ENCODE measurements at places on chromosomes 13 and 19.

DNA sequence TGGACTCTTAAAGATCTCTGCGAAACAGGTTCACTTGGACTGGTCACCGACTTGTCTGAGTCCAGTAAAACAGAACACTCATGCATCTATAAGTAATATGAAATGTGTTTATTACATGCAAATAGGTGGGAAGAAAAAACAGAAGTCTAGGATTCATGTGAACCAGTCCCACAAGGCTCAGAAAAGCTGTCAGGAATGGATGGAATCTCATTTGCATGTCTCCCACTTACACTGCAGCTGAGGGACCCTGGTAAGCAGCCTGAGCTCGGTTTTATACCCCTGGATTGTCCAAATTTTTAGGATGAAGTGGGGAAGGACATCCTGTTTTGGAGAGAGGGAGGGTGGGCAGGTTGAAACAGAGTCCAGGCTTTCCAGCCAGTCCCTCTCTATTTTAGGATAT lies 1545.1 kb upstream of the PCDH20 start:
- no peak for DNase-seq

DNA sequence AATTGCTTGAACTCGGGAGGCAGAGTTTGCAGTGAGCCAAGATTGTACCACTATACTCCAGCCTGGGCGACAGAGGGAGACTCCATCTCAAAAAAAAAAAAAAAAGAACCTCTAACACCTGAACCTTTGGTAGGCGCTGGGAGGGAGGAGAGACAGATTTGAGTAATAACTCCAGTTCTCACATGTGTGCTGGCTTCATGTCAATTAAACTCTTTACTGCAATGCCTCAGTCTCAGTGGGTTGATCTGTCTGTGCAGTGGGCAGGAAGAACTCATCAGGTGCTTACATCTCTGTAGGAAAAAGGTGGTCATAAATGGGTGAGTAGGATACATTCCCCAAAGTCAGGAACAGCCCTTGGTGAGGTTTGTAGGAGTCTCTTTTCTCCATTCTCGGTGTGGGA lies 85.1 kb upstream of the ABCC4 start:
- no peak for DNase-seq

DNA sequence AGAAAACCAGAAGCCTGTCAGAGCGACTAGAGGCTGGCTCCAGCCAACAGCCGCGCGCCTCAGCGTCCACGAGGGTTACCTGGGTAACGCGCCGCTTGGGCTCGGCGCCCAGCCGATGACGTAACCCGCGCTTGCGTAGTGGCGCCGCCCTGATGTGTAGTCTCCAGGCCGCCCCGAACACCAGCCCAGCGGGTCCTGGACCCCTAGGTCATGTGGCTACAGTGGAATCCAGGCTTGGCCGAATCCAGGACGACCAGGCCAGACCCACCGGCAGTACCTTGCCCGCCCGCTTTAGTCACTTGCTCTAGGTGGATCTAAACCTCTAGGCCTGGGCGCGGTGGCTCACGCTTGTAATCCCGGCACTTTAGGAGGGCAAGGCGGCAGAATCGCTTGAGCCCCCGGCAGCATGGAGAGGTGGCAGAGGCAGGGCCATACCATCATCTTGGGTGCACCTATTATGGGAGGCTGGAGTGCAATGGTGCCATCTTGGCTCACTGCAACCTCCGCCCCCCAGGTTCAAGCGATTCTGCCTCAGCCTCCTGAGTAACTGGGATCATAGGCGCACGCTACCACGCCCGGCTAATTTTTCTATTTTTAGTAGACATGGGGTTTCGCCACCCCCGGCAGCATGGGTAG lies 7.2 kb upstream of the ZNF606 start:
- no peak for DNase-seq

GRCh38 chr13:80447747-80448146 lies 106.8 kb upstream of the SPRY2 start:
- no peak for DNase-seq

- no peak for DNase-seq
Measured at GRCh38 chr13:39457274-39457673, 145.7 kb downstream of the LHFPL6 start.

GRCh38 chr13:63684822-63685221 lies 2269.2 kb upstream of the PCDH20 start:
- DNase-seq, result no peak

GRCh38 chr19:48284896-48285295 lies 15.0 kb downstream of the ZNF114 start:
- no peak for DNase-seq

DNA sequence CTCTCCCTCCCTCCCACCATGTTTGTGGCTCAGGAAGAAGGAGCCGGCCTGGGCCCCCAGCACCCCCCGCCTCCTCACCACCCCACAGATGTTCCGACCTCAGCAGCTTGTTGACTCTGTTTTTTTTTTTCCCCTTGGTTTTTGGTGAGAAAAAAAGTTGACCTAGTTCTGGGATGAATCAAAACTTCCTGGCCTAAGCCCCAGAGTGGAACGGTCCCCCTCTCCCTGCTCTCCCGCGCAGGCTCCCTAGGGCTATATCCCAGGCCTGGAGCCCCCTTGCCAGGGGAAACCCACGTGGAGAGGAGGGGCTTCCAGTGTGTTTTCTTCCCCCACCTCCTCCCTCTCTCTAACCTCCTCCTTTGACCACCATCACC lies 4.0 kb downstream of the COL5A3 start:
- no peak for DNase-seq

DNA sequence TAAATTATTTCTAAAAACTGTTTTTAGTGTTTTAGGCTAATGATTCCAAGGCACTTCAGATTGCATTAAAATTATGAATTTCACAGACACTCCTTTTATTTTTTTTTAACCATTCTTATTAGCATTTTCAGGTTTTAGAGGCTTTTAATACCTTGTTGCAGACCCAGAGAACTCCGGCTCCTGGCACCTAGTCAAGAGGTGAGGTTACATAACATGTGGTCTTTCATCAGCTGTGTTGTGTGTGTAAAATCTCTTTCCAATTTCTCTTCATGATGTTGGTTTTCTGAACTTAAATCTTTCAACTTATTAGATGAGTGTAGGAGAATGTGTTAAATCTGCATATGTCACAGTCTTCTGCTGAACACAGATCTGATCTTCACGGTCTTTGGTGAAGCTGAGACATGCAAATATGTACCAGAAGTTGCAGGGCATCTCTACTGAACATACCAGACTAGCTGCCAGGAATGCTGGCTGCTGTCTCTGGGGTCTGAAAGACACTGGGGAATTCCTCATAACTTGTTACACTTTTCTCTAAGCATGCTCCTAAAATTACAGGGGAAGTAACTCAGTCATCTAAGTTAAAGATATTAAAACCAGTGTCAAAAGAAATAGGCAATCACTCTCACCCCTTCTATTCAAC lies 1165.3 kb downstream of the EFNB2 start:
- no peak for DNase-seq

DNA sequence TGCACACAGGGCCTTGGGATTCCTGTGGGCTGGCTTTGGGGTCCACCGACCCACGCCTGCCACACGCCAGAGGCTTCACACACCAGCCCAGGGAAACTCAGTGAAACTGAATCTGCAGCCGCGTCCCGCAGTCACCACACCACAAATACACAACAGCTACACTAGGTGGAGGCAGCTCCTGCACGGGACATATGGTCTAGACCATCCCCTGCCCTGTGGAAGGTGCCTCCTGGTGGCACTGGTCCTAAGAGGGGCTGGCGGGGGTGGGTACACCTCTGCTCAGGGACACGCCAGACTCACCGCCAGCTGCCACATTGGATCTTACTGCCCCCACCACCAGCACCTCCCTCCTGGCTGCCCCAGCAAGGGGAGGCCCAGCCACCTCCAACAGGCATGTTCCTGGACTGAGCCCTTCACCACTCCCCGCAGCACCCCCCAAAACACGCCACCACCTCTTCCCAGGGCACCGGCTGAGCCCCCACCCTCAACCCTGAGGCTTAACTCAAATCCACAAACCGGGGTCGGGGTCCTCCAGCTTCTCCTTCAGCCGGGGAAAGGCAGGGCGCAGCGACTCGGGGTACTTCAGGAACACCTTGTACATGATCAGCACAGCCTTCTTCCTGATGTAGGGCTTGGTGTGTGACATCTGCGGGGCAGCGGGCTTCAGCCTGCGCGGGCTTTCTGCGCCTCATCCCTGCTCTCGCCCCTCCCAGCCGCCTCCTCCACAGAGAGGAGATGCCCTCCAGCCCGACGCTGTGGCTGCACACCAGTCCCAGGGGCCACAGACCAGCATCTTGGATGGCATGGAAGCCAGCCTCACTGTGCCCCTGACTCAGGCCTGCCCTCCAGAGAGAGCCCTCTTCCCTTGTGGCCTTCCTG lies 21.2 kb downstream of the AP3D1 start:
- no peak for DNase-seq

DNA sequence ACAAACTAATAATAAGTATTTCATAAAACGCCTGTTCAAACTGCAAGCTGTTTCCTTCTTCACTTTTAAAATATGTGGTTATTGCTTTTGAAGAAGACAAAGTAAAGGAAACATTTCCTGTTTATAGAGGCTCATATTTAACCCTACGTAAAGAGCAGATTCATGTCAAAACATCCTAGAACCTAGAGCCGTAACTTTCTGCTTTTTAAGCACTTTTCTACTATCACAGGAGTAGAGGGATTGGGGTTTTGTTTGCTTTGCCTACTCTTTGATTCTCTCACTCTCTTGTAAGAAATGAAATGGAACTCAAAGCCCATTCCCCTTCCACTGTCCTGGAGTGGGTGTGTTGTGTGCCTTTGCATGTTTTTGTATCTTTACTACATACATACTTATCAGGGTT lies 54.0 kb upstream of the GPR183 start:
- no peak for DNase-seq

DNA sequence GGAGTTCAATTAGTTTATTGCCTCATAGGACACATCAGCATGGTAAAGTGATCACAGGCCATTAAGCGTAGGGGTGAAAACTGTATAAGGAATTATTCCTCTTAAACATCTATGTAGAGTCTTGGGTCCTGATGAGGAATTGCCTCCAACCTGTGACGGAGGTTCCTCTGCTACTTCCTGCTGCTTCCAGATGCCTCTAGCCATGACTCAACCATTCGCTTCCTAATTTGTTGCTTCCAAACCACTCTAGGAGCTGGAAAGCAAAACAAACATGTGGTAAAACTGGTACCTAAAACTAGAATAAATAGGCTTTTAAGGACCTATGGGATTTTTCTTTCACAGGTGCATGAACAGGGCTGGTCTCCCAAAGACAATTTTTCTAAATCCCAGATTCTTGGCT lies 253.8 kb downstream of the KLF12 start:
- no peak for DNase-seq

DNA sequence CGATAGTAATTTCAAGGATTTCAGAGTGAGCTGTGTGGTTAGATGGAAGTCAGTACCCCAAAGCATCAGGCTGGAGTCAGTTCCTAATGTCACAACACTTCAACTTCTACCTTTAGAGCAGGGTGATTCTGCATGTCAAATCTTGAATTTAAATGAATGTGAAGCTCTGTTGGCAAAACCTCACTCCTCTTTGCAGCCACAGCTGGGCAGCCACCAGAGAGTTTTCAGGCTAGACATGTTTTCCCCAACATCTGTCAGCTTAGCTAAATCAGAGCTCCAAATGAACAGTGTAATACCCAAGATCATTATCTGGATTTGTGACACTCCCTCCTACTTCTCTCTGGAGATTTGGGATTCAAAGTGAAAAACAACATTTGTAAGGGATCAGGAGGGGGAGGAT lies 33.7 kb upstream of the OLFM4 start:
- DNase-seq, result no peak

GRCh38 chr13:79451500-79451962 lies 29.4 kb upstream of the NDFIP2 start:
- peak; percentile 51 for DNase-seq

GRCh38 chr19:17005000-17005399 lies 21.6 kb downstream of the CPAMD8 start:
- no peak for DNase-seq

DNA sequence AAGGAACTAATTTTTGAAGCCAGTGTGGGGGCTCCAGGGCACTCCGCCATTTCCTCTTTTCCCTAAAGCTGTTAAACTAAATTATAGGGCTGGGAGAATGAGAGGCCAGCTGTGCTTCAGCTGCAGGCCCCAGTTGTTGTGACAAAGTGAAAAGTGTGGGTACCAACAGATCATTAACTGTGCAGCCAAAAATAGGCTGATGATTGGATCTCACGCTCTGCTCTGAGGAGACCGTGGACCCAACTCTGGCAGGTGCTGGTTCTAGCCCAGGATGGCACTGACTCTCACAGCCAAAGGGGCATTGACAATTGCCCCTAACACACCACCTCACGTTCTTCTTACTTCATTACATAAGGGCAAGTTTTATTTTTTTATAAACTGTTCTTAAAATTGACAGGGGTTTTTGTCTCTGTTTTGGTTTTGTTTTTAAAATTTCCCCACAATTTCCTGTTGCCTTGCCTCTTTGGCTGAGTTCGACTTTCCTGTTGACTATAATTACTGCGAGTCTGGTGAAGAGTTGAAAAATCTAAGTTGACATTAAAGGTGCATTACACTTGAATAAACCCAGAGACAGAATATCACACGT lies 391.0 kb downstream of the FGF9 start:
- no peak for DNase-seq

DNA sequence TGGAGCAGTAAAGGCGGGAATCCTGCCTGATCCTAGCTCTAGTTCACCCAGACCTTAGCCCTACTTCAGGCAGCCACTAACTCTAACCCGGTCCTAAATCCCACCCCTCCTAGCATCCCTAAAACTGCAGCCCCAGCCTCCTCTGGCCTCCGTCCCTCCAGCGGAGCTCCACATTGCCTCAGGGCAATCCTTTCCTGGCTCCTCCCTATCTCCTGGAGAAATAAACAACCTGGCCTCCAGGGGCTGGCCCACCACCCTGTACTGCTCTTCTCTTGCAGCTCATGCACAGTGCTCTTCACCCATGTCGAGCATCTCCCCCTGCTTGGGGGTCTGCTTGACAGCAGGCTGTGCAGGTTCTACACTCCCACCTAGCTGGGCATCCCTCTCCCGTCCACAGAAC lies 6.7 kb downstream of the POU2F2 start:
- no peak for DNase-seq

DNA sequence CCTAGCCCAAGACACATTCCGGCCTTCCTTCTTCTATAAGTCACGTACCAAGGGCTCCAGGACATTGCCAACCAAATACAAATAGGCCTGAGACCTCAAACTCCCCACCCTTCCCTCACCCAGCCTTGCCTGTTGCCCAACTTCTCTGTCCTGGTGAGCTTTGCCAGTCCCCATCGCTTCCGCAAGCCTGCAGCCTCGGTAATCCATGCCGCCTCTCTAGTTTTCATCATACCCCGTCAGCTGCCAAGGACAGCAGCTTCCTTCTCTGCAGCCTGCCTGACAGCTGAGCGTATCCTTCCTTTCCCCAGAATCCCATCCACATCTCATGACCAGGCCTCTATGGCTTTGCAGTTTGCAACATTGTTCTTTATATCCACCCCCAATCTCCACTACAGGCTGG lies 36.6 kb upstream of the POMP start:
- no peak for DNase-seq

GRCh38 chr19:17324357-17325114 lies 10.1 kb downstream of the ANO8 start:
- no peak for DNase-seq
